ENCODE measurements at places on chromosomes 7 and 10.

DNA sequence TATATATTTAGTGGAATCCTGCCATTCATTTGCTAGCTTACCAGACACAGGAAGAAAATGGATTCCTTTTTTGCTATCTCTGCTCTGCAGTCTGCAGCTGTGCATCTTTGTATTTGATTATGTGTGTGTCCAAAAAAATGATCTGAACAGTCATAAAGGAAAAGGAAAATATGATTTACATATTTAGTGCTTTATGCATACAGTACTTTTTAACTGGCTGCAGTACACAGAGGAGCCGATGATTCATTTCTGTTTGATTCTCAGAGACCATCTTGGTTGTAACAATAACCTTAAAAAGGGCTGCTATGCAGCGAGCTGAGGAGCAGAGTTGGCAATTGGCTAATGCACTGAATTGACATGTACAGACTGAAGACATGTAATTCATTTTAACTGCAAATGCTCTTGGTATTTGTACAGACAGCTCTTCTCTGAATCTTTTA, 151.3 kb upstream of the FZD1 start:
- DNase-seq, result no peak

DNA sequence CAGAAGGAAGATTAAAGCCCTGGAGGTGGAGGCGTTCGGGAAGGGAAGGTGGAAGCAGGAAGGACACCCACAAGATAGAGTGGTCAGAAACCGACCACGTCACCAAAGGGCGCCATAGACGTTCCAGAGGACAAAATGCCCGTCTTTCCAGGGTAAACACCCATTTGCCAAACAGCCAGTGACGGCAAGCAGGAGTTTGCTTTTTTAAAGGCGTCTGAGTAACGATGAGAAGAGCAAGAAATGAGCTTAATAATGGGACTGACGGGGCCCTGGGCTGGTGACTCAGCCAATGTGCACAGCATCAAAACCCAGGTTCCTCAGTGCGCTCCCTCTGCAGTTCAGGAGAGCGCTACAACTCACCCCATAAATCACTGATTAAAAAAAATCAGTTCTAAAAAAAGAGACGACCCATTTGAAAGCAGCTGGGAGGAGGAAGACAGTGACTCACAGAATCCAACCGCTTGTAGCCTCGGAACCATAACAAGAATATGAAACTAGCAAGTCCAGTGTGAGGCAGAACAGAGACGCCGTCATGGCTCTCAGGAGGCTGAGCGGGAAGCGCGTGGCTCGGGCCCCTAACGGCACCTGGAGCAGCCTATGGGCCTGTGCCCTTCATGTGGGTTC, 5.9 kb downstream of the DIP2C start:
- DNase-seq, result no peak

DNA sequence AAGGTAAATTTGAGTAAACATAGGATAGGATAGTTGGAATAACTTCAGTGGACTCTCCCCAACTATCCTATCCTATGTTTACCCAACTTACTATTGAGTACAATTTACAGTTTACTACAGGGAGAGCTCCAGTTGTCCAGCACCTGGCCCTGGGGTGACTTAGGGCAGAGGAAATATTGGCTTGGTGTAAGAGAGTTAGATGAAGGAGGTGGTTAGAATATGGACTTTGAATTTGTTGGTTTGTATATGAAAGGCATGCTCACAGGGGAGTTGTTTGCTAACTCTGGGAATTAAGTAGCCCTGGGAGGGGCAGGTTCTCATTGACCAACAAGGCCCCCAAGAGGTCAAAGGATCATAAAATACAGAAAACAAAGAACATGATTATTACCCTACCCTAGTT, 497.7 kb downstream of the ARL4A start:
- DNase-seq, result no peak

DNA sequence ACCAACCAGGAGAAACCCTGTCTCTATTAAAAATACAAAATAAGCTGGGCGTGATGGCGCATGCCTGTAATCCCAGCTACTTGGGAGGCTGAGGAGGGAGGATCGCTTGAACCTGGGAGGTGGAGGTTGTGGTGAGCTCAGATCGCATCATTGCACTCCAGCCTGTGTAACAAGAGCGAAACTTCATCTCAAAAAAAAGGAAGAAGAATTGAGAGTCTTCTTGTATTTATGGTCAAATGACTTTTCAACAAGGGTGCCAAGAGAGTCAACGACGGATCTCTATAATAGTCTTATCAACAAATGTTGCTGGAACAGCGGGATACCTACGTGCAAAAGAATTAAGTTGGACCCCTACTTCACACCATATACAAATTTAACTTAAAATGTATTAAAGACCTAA, 21.6 kb upstream of the JAZF1 start:
- no peak for DNase-seq

- no peak for DNase-seq
Observed at GRCh38 chr10:31723106-31723750, 205.4 kb downstream of the ARHGAP12 start.

DNA sequence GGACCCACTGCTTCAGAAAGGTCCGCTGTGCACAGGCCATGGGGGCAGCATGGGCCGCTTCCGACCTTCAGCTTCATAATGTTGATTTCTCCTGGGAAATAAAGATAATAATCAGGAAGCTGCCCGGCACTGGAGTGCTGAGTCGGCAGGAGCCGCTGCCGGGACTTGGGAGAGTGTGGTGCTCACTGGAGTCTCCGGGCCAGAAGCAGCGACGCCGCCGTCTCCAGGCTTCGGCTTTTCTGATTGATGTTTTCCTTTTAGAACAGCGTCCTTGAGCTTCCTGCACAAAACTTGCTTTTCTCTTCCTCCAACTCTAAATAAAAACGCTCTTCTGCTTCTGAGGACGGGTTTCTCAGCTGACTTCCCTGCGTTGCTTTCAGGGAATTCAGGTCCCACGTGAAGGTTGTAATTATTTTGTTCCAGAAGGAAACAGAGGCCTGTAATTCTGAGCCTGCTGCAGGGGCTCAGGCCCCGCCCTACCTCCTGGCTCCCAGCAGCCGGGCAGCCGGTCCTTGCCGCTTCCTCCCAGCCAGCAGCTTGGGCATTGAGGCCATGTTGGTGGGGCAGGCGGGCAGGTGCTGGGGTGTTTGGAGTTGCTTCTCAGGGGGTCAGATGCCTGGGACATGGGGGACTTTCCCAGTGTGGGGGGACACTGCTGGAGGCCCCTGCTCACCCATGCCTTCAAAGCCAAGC, 14.7 kb downstream of the PWWP2B start:
- DNase-seq, result no peak

DNA sequence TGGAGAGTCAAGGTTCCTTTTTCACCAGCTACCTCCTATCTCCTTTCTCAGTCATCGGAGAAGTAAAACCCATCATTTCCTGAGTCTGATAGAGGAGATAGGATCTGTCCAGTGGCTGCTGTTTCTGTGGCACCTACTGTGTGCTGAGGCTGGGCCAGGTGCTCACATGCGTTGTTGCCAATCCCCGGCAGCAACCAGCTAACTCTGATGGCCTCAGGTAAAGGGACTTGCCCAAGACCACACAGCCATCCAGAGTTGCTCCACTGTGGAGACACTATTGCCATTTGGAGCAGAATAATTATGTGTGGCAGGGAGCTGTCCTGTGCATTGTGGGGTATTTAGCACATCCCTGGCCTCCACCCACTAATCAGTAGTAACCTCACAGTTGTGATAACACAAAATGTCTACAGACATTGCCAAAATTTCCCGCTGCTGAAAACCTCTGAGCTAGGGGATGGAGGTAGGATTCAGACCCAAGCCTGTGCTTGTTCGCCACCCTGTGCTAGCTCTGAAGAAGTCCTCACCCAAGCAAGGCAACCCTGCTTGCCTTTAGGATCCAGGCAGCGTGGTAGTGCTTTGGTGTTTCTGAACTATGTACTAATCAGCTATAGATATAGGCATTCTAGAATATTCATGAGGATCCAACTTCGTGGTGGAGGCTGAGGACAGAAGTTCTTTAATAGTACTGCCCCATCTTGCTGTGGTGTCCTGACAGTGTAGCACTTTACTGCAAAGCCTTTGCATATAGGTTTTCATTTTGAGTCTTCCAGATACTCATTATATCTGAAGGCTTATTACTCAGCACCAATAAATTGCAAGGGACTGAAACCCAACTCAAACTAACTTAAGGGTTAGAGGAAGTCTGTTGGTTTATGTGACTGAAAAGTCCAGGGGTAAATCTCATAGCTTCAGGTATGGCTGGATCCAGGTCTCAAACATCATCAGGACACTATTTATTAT, 164.6 kb downstream of the GRK5 start:
- no peak for DNase-seq

- no peak for DNase-seq
Observed at GRCh38 chr10:111203615-111204014, 126.8 kb downstream of the ADRA2A start.

GRCh38 chr7:11714205-11714604, 117.8 kb downstream of the THSD7A start:
- DNase-seq, result no peak
